ENCODE measurements at places on chromosomes 11 and 22.

DNA sequence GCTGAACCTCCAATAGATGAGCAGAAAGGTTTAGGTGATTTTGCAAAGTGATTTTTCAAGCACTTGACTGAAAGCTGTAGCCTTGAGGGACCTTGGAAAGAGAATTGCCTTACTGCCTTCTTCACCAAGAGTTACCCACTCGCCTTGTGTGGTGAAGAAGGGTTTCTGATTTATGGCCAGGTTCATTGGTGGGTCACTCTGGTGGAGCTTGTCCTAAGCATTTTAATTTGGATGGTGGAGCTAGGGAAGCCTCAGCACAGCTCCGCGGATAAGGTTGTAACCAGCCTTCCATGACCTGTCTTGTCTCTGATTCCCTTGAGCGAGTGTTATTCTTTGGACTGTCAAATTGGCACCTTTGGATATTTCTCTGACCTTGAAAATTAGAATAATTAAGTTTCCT lies 226.4 kb downstream of the FAT3 start:
- H3K4me1 ChIP-seq: no peaks in the 10 kb centered on the region
- no peaks in the 10 kb centered on the region for H3K27me3 ChIP-seq
- H3K36me3 ChIP-seq: no peaks in the 10 kb centered on the region
- no peak overlapping the region for H3K27ac ChIP-seq
- no peak overlapping the region for H3K4me3 ChIP-seq

GRCh38 chr11:83583757-83584366 lies 297.7 kb upstream of the CCDC90B start:
- H3K27me3 ChIP-seq: no peaks in the 10 kb centered on the region
- no peaks in the 10 kb centered on the region for H3K36me3 ChIP-seq
- H3K27ac ChIP-seq: no peak overlapping the region
- H3K4me1 ChIP-seq: no peaks in the 10 kb centered on the region
- H3K4me3 ChIP-seq: no peak overlapping the region

DNA sequence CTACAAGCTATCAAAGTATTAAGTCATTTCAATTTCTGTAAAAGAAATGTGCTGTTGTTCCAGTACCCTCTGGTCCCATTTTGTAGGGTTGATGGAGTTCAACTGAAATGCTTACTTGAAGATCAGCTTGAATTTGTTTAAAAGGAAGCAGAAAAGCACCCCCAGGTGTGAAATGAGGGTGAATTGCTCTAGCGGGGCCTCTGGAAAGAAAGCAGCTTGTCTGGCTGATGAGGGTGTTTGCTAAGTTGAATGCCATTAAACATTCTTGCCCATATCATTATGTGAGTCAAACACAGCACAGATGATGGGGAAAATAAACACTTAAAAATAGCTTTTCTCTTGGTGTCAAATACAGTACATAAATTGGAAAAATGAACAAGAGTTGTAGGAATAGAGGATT lies 280.3 kb downstream of the RAB38 start:
- H3K36me3 ChIP-seq: no peaks in the 10 kb centered on the region
- H3K27me3 ChIP-seq: peaks cover 3% of the 10 kb centered on the region
- no peak for DNase-seq
- no peak overlapping the region for H3K27ac ChIP-seq
- H3K4me1 ChIP-seq: no peaks in the 10 kb centered on the region

DNA sequence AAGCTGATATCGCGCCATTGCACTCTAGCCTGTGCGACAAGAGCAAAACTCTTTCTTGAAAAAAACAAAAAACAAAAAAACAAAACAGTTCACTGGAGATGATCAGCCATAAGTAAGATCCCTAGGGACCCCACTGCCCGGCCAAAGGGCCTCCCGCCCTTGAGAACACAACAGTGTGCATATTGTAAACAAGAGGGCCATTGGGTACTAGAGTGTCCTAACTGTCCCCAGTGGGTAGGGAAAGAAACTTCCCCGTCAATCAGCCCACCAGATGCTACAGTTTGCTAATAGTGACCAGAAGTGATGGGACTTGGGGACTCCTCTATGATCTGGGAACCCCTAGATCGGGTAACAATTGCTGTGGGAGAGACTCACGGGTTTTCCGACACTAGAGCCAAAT lies 3.7 kb upstream of the ACY3 start:
- no peak overlapping the region for H3K27ac ChIP-seq
- DNase-seq: no peak
- no peaks in the 10 kb centered on the region for H3K4me1 ChIP-seq
- no peaks in the 10 kb centered on the region for H3K36me3 ChIP-seq
- peaks cover 7% of the 10 kb centered on the region for H3K27me3 ChIP-seq
- H3K4me3 ChIP-seq: no peak overlapping the region
